NCI-H2227 treated with DMSO at 0.1 percent for 48 hours (cell line): ENCODE measurements at places on chromosomes 2 and 18.
A peak's percentile ranks its signal among the peaks of the same experiment; 100 is the strongest.

GRCh38 chr2:144003460-144004075, 516.4 kb downstream of the ZEB2 start:
- no peak for DNase-seq

GRCh38 chr2:184203661-184204060, 394.7 kb upstream of the ZNF804A start:
- no peak for DNase-seq

- no peak for DNase-seq
Observed at GRCh38 chr2:22634167-22634566, 750.8 kb upstream of the KLHL29 start.

GRCh38 chr2:38945372-38945771, 55.7 kb downstream of the ARHGEF33 start:
- no peak for DNase-seq

- DNase-seq: no peak
Observed at GRCh38 chr18:48819781-48820482, 130.8 kb downstream of the SMAD7 start.

GRCh38 chr2:209529579-209529978, 105.7 kb downstream of the MAP2 start:
- DNase-seq: no peak

DNA sequence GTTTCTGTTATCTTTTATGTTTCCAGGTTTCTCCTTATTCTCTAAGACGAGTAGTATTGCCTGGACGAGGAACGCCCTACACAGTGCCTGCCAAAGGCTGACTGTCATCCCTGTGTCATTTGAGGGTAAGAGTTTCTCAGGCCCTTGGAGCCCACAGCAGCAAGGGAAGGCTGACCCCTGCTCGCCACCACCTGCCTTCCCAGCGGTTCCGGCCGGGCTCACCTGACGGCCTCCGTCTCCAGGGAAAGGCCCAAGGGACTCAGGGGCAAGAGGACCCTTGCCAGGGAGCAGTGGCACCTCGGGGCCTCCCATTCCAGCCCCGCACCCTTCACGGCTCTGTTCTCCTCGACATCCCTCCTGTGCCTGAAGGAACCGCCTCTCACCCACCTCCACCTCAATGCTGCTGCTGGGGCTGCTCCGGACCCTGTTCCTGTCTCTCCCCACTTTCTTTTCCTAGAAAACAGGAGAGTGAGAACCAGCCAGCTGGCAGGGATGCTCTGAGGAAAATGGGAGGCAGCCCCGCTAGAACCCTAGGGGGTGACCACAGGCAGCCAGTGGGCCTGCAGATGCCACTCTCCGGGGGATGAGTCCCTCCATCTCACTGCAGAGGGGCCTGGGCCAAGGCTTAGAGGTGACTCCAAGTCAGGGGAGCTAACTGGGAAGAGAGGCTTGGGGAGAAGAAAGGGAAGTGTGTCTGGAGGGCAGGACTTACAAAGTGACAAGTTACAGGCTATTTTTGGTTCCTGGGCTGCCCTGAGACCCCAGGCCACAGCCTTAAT, 1.9 kb downstream of the LIMS2 start:
- no peak for DNase-seq

- DNase-seq: no peak
Observed at GRCh38 chr2:168427451-168427850, 28.6 kb upstream of the CERS6 start.

DNA sequence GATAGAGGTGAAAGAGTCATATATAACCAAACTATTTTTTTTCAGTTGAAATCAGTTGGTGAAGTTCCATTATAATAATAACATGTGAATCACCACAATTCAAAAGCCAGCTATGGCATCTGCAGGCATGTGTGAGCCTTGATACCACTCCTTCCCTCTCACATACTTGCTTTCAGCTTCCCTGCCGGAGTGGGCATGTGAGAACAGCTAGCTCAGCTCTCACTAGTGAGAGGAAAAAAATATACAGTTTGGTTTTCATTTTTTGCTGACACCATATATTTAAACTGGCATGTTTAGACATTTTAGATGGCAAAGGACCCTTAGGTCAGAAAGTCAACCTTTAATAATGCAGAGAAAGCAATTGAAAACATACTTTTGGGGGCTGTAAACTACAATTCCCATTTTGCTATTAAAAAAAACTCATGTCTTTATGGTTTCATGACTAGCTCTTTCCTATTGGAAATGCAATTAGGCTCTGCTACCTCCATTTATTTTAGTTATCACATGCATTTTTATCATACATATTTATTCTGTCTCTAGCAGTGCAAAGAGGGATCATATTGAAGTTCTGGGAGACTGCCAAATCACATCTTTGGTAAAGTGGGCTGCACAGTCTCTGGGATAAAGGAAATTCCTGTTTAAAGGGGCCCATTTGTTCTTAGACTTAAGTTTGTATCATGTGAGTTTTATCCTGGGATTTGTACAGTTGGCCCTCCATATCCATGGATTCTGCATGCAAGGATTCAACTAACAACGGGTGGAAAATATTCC, 33.2 kb upstream of the SLC40A1 start:
- DNase-seq: peak; percentile 41

GRCh38 chr2:205964111-205964761, 121.7 kb downstream of the INO80D start:
- no peak for DNase-seq

- DNase-seq: peak; percentile 56
Observed at GRCh38 chr18:70489986-70490933, 201.4 kb downstream of the SOCS6 start.

DNA sequence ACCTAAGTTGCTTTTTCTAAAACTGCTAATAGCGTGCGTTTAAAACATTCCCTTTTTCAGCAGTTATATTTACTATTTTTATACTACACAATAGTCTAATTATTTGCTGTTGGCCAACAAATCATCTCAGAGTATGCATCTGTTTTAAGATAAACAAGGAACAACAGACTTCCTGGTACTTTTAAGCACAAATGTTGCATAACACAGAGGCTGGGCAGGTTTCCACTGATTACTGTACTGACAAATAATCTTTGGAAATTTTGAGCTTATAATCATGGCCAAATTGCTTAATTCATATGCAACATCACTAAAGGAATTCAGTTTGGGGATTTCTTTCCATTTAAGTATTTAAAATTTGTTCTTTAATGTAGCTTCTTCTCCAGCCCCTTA, 737.4 kb upstream of the SALL3 start:
- DNase-seq: no peak

DNA sequence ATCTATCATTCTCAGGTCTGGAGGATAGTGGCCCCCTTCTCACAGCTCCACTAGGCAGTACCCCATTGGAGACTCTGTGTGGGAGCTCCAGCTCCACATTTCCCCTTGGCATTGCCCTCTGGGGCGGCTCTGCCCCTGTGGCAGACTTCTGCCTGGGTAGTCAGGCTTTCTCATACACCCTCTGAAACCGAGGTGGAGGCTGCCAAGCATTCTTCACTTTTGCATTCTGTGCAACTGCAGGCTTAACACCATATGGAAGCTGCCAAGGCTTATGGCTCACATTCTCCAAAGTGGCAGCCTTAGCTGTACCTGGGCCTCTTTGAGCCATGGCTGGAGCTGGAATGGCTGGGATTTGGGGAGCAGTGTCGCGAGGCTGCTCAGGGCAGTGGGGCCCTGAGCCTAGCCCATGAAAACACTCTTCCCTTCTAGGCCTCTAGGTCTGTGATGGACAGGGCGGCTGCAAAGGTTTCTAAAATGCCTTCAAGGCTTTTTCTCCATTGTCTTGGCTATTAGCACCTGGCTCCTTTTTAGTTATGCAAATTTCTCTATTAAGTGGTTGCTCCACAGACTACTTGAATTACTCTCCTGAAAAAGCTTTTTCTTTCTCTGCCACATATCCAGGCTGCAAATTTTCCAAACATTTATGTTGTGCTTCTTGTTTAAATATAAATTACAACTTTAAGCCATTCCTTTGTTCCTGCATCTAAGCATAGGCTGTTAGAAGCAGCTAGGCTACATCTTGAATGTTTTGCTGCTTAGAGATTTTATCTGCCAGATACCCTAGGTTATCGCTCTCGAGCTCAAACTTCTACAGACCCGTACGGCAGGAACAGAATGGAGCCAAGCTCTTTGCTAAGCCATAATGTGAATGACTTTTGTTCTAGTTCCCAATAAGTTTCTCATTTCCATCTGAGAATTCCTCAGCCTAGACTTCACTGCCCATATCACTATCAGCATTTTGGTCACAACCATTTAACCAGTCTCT, 206.5 kb downstream of the CPS1 start:
- no peak for DNase-seq

DNA sequence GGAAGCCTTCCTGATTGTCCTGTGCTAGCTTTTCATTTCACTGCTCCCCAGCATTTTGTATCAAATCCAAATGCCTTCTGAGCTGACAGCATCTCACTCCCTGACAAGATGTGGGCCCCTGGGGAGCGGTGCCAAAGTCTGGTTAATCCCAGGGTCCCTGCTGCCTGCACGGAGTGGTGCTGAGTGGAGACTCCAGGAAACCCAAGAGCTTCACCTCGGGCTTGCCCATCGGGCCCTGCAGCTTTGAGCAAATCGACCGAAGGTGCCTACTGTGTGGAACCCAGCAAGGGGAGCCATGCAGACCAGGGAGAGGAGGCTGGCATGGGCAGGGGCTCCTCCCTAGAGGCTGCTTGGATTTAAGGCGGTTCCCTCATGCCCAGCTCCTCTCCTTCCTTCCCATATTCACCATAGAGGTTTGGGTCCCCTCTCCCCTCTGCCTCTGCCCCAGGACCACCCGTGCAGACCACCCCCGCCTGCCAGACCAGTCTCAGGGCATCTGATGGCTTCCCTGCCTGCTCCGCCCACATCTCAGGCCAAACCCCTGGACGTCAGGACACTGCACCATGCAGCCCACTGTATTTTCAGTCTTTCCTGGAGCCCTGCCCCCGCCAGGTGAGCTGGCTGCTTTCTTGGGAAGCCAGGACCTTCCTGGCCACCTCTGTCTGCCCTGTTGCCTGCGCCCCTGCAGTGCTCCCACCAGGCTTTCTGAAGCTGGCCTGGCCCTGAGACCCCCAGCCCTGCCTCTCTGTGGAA, 37.8 kb downstream of the RRM2 start:
- no peak for DNase-seq

GRCh38 chr2:18910843-18911242, 321.5 kb upstream of the NT5C1B start:
- no peak for DNase-seq

DNA sequence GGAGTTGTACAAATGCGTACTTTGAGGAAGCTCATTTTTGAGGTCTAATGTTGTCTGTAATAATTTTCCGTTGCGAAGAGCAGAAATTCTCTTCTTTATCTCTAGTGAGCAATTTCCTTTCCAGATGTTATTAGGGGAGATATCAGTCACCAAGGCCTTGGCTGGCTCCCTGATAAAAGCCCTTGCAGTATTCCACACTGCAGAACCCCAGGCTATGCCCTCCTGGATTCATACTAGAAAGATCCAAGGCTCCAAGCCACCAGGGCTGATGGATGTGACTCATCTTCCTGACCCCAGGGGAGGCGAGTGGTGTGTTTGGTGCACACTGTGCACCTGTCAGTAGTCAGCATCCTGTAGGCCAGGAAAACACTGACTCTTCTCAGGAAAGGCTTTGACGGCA, 34.7 kb downstream of the INO80C start:
- DNase-seq: no peak

- DNase-seq: no peak
Observed at GRCh38 chr2:187519419-187520120, 34.7 kb downstream of the TFPI start.

GRCh38 chr2:108927936-108928659, 60.9 kb downstream of the EDAR start:
- peak; percentile 36 for DNase-seq

DNA sequence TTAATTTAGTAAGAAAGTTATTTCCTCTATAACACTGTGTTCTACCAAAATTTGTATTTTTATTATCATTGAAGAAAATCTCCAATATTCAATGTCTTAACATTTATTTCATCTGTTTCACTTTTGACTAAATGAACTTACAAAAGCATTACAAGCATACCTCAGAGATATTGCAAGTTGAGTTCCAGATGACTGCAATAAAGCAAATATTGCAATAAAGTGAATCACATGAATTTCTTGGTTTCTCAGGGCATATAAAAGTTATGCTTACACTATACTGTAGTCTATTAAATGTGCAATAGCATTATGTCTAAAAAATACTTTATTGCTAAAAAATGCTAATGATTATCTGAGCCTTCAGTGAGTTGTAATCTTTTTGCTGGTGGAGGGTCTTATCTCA, 78.3 kb downstream of the TTC32 start:
- no peak for DNase-seq

DNA sequence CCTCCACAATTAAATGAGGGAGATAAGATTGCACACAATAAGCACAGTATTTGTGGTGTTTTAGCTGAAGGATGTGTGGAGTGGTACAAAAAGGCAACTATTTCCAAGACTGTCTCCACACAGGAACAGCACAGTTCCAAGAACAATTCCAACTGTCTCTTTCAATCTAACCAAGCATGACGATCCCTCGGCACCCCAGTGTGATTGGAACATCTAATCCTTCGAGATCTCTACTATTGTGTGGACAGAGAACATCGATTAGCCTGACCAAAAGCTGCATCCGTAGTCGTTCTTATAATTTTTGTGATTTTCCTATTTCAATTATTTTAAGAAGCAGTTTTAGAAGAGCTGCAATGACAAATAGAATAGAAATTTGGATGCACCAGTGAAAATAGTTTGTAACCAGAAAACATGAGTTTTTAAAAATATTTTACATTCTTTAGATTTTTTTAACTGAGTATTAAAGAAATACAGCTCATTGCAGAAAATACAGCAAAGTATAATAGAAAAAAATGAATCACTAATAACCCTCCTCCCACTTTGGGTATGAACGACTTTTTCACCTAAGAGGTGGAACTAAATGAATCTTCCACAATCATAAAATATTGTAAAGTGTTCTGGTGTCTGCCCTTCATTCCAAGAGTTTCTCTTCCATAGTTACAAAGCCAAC, 76.4 kb upstream of the CABLES1 start:
- DNase-seq: no peak

DNA sequence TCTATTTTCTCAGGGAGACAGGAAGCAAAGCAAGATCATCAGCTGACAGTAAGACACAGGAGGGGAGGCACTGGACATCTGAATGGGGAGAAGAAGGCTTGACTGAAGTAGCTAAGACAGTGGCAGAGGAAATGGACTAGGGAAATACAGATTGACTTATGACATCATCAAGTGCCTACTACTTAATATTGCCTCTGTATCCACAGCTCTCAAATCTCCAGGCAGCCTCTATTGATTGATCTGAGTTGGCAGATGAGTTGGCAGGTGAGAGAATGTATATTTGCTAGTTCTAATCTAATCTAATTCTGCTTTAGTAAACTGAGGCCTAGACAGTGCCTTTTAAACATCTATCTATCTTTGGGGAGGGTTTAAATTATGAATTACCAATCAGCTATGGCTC, 242.1 kb downstream of the SLC8A1 start:
- DNase-seq: no peak

DNA sequence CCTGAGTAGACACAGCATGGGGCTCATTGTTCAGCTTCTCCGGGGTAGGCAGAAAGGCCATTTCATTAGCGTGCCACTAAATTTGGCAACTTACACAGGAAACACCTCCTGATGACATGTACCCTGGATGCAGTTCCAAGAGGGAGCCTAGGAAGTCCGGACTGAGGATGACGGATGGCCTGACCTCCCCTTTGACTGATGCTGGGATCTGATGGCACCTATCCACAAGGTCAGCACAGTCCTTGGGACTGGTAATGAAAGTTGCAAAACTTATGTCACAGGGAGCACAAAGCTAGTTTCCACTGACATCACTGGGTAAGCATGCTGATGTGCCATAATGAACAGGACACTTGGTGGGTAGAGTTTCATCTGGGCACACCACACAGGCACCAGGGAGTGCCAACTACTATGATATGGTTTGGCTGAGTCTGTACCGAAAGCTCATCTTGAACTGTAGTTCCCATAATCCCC, 126.7 kb upstream of the ARL4C start:
- no peak for DNase-seq
